ENCODE measurements at places on chromosomes 2 and 18.

DNA sequence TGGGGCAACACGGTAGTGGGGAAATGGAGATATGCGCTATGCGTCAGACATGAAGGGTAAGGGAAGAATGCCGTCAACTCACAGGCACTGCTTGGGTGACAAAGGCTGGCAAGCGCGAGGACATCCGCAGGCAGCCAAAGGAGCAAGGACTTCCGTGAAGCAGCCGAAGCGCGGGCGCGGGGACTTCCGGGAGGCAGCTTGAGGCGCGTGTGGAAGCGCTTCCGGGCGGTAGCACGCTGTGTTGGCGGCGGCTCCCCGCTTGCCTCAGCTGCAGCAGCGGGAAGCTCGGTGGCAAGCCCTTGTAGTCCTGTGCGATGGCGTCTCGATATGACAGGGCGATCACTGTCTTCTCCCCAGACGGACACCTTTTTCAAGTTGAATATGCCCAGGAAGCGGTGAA, at the start of gene PSMA8:
PSMA8 (plus strand) TSS at position 218 of the 400 bp plus-strand sequence; CDS start at position 315, 97 bp downstream.
- DNase-seq = peak; percentile 23

DNA sequence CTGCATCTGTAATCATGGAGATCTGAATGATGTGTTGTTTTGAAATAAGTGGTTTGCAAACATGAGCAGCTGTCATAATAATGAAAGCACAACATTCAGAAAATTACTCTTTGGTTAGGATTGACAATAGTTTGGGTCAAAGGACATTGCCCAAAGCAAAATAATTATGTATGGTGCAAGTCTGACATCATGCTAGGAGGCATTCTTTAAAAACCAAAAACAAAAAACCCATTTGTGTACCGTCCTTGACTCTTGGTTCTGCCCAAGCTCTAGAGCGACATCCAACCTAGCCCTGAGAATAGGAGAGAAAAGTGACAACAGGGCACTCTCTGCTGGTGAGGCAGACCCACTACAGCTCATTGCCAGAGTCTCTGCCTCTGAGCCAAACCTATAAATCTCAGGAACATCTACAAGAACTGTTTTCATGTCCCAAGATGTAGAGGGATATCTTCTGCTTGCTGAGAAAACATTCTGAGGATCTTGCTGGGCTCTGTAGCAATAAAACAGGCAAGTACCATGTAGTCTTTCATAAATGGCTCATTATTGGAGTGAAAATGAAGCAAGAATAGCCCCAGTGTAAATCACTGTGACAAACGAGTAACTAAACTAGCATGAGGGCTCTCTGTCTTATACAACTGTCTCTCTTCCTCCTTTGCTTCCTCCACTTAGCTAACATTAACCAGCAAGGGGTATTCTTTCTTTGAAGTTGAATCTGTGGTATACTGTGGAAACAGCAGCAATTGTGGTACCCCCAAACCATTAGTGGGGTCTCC, 266.8 kb upstream of the CXCR4 start:
- DNase-seq = peak; percentile 9

GRCh38 chr18:8835521-8835953, 130.2 kb downstream of the MTCL1 start:
- peak; percentile 85 for DNase-seq

DNA sequence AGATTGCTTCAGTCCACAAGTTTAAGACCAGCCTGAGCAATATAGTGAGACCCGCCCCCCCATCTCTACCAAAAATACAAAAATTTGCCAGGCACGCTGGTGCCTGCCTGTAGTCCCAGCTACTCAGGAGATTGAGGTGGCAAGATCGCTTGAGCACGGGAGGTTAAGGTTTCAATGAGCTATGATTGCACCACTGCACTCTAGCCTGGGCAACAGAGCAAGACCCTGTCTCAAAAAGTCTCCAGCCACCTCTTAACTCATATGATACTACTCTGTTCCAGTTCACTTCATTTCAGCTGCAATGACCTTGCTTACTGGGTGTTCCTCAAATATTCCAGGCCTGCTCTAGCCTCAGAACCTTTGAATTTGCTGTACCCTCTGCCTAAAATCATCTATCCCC, 11.4 kb downstream of the MEMO1 start:
- DNase-seq = no peak

DNA sequence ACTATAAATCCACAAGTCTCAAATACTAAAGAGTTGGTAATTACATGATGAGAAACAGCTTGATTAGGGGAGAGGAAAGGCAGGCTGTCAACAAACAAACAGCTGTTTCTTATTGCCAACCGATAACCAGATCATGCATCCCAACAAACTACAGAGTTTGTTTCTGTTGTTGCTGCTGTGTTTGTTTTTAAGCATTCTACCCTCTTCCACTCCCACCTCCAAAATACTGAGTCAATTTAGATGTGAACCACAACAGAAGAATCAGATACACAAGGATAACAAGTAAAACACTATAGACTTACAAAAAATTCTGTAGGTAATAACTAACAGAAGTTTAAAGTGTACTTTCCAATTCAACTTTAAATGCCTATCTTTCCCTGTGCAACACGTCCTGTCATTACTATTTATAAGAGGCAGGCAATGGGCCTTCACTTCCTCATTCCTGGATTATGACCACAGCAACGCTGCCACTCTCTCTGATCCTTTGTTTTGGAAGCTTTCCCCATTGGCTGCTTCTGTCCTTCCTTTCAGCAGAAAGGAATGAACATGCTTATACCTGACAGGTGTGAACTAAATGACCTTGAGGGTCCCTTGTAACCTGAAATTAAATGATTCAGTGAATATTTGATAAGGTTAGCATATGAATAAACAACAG, 152.0 kb downstream of the SRBD1 start:
- DNase-seq = peak; percentile 52

GRCh38 chr2:37500031-37500430, 155.6 kb downstream of the QPCT start:
- DNase-seq = peak; percentile 45

GRCh38 chr2:95026471-95027368, 1.2 kb downstream of the MAL start:
- no peak for DNase-seq

- no peak for DNase-seq
Measured at GRCh38 chr18:36492604-36493329, 195.3 kb downstream of the FHOD3 start.

DNA sequence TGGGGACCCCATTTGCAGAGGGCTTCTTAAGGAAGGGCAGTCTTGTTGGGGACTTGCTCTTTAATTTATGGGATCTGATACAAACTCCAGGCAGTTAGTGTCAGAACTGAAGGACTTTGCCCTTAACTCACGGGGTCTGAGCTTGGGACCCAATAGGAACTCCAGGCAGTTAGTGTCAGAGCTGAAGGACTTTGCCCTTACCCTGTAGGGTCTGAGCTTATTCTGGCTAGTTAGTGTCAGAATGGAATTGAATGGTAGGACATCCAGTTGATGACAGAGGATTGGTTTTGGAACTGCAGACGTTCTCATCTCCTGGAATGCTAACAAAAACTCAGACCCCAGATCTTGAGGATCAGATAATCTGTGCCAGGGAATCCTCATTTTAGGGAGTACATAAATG, 256.9 kb upstream of the COPS8 start:
- no peak for DNase-seq

GRCh38 chr2:65035351-65035943, 20.8 kb upstream of the CEP68 start:
- DNase-seq = no peak

DNA sequence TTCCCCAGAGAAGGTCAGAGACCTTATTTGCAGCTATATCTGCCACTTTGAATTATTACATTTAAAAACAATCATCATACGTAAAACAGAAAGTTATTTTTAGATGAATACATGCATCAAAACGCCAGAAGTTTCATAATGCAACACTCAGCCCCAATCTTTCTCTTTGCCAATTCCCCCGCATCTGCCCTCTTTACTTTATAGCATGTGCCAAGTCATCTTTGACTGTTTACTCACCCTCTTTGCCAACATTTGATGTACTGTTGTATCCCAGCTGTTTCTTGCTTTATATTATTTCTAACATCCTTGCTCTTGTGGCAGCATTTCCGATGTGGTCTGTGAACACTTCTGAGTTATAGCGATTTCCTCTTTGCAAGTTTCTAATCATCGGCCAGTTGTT, 86.2 kb downstream of the CRIM1 start:
- DNase-seq = peak; percentile 54

GRCh38 chr2:187574969-187575750, 20.9 kb upstream of the TFPI start:
- DNase-seq = peak; percentile 84

GRCh38 chr2:234394450-234394849, 102.4 kb downstream of the ARL4C start:
- DNase-seq = no peak

DNA sequence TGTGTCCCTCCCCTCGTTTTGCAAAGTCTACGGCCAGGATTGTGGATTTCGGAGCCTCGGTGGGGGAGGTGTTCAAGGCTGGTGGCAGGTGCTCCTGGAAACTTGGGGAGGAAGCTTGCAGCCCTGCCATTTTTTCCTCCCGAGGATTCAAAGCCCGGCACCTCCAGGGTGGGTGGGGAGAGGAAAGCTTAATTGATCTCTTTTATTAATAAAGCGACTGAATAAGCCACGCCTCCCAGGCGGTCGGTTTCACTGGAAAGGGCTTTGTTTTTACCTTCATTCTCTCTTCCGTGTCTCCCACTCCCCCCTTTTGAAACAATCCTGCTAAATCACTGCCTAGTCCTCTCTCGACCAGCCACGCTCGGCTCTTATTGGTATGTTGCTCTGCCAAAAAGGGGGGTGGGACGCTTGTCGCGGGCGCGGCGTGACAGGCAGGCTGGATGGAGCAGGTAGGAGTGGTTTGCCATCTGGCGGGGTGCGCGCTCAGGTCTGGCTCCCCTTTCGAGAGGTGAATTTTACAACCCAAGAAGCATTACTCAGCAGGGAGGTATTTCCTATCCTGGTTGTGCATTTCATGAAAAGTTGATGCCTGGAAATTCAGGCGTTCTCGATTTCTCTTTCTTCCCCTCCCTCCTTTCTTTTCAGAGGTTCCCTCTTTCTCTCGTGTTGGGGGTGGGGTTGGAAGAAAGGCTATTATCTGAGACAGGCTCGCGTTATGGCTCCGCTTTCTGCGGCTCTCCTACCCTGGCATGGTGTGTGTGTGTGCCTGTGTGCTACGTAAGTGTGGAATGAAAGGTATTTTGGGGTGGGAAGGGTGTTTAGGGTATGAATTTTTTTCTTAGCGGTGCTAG, 1.4 kb downstream of the NEDD4L start:
- DNase-seq = no peak

GRCh38 chr2:32262105-32262504, 2.6 kb downstream of the NLRC4 start:
- no peak for DNase-seq

GRCh38 chr2:142716463-142717242, 160.8 kb upstream of the KYNU start:
- DNase-seq = peak; percentile 56

DNA sequence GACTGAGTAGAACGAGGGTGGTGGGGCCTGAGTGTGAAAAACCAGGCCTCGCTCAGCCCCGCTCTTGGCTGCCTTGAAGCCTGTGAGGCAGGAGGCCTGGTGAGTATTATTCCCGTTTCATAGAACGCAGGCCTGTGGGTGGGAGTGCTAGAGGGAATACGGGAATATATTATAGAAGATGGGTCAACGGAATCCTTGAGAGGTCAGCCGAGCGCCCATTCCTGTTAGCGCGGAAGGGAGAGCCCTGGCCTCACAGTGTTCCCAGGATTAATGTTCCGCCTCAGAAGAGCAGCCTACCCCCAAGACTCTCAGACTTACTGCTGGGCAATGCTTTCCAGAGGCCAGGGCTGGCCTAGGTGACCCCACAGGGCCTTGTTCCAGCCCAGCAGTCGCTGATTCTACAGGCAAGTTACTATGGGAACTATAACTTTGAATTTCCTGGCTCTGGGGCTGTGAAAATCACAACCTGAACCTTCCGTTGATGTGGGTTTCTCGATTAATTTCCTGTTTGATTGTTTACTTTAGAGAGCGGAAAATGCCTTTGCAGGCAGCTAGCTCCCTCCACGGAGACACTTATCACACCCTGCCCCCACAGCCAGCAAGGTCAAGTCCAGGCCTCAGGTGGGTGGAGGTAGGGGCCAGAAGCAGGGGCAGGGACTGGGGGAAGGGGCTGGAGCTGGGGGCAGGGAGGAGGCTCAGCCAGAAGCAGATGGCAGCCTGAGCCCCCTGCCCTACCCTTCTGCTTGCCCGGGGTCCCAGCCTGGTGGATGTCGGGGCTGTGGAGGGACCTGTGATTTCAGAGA, 108.3 kb downstream of the SMAD7 start:
- peak; percentile 62 for DNase-seq

GRCh38 chr18:48199399-48199798, 209.8 kb downstream of the ZBTB7C start:
- no peak for DNase-seq

- DNase-seq = peak; percentile 64
Measured at GRCh38 chr18:56200381-56200911, 437.9 kb downstream of the TXNL1 start.

- DNase-seq = no peak
Measured at GRCh38 chr2:104873689-104874054, 19.8 kb downstream of the POU3F3 start.

DNA sequence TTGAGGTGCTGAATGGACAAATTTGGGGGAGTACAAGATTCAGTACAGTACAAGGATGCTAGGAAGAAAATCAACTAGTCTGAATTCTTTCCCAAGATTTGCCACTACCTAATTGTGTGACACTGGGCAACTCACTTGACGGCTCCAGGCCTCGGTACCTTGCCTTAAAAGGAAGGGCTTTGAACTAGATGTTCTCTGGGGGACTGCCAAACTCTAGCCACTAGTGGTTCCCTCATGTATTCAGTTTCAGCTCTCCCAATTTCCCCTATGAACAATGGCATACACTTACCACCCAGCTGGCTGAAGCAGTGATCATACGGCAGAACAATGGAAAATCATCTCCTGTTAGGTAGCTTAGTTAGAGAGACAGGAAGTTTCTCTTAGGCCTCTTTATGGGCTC, 73.4 kb downstream of the VWC2L start:
- no peak for DNase-seq

GRCh38 chr18:23239885-23240608, 104.8 kb downstream of the CABLES1 start:
- no peak for DNase-seq

- peak; percentile 56 for DNase-seq
Measured at GRCh38 chr2:181953881-181954537, 31.6 kb upstream of the PPP1R1C start.

- no peak for DNase-seq
Measured at GRCh38 chr2:2244508-2244907, 86.6 kb downstream of the MYT1L start.

DNA sequence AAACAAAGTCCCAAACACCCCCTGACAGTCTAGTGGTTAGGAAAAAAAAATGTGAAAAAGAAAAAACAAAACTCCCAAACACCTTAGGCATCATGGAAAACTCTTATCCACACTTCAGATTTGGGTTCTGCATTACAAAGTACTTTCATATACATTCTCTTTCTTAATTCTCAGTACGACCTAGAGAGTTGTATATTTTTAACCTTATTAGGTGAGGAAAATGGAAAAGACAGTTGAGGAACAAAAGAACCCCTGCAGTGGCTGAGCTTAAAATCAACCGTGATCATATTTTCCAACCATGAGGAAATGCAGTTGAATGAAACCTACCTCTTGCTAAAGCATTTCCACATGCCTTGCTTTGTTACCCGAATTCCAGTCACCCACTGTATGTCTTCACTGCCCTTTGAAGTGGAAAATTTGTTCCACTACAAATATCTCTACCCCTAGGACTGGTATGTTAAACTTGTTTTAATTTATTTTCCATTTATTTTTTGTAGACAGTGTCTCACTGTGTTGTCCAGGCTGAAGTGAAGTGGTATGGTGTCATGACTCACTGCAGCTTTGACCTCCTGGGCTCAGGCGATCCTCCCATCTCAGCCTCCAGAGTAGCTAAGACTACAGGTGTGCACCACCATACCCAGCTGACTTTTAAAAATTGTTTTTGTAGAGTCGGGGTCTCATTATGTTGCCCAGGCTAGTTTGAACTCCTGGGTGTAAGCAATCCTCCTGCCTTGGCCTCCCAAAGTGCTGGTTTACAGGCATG, 56.9 kb upstream of the LPIN2 start:
- no peak for DNase-seq

Data from amniotic epithelial cell (primary cell).